Activated T-cell treated with anti-CD3 and anti-CD28 coated beads, Interleukin-2, amount 50 U/mL, for 72 hours (primary cell): ENCODE measurements at places on chromosomes 2 and 18. TPM values are rescaled to one million over a fixed set of nuclear protein-coding genes. Genes with fewer than 3 reads are reported as not detected.

The SIGLEC15 gene
- total RNA-seq = not detected

The MAPK4 gene
- total RNA-seq = not detected

The FAM237A gene
- total RNA-seq = not detected

The MFSD6 gene
- 57.8 TPM for total RNA-seq

The PHOSPHO2 gene
- 4.4 TPM for total RNA-seq

The KCNG2 gene
- total RNA-seq = not detected

The ACVR1C gene
- 2.3 TPM for total RNA-seq

The OSGEPL1 gene
- total RNA-seq = 10.3 TPM

The CYBRD1 gene
- total RNA-seq = 1.1 TPM

The MC5R gene
- not detected for total RNA-seq

The LRRTM1 gene
- total RNA-seq = not detected

The OSBPL1A gene
- total RNA-seq = 2.4 TPM

The KCNIP3 gene
- not detected for total RNA-seq

The SFT2D3 gene
- 3.7 TPM for total RNA-seq

The DOK1 gene
- total RNA-seq = 25.6 TPM

The AP1S3 gene
- 5.2 TPM for total RNA-seq

The CDCA7 gene
- total RNA-seq = 72.8 TPM

The UGT1A6 gene
- total RNA-seq = not detected

The LONRF2 gene
- 0.25 TPM for total RNA-seq

The ADGRF3 gene
- 4.8 TPM for total RNA-seq

The CYRIA gene
- total RNA-seq = 2.3 TPM

The FEV gene
- not detected for total RNA-seq

The DAPL1 gene
- total RNA-seq = not detected

The MOGAT1 gene
- total RNA-seq = not detected
